ENCODE measurements at places on chromosomes 5 and 9. TPM values are rescaled to one million over a fixed set of nuclear protein-coding genes. Genes with fewer than 3 reads are reported as not detected.

Gene LHX6
- total RNA-seq = under 0.01 TPM

Gene BAAT
- under 0.01 TPM for total RNA-seq

Gene BRINP1
- 2.3 TPM for total RNA-seq

Gene NR2F1
- total RNA-seq = 63.0 TPM

Gene PCDHGC4
- total RNA-seq = 2.4 TPM

Gene SLC31A2
- total RNA-seq = 15.4 TPM

Gene BHMT2
- 4.5 TPM for total RNA-seq

Gene ANKDD1B
- 0.62 TPM for total RNA-seq

Gene PCDHAC1
- 0.11 TPM for total RNA-seq

Gene TAF11L5
- total RNA-seq = not detected

Gene N4BP3
- total RNA-seq = 1.1 TPM

Gene PAPPA
- 23.5 TPM for total RNA-seq

Gene NOXA1
- total RNA-seq = 1.00 TPM

Gene VAV2
- total RNA-seq = 17.4 TPM

Measured in uterine smooth muscle cell (primary cell).